HTR-8/SVneo (cell line): ENCODE measurements at places on chromosomes 6 and 20.

DNA sequence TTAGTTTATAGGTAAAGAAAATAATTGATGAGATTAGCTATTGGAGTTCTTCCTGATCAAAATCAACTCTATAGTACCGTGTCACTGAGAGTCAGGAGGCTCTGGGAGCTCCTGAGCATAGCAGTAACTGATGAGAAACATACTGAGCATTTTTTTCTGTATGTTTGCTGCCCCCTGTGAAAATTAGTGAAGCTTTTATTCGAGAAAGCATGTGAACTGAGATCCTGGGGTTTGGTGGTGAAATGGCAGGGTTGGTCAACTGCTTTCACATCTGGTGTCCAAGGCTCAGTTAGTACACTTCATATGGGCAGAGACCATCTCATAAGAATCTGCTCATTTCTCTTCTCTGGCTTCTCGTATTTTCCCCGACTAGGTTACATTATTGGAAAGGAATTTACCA lies 4.1 kb upstream of the ABT1 start:
- DNase-seq, result no peak

DNA sequence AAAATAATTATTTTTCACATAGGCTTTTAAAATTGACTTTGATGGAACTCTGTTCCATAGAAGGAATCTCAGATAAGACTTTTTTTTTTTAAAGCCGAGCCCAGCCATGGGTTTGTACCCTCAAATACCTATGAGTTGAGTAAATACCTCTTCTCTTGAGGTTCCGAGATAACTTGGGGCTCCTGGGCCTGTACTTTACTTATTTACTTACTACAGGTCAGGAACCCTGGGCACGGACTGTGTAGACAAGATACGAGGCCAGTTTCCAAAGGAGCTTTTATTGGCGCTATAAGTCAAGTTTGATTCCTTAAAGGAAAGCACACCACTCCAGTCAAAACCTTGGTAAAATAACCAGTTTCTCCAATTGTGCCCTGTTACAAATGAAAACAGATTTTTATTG lies 7.5 kb downstream of the AFG1L start:
- DNase-seq, result no peak

GRCh38 chr6:48904809-48905208 lies 558.2 kb downstream of the MMUT start:
- no peak for DNase-seq

DNA sequence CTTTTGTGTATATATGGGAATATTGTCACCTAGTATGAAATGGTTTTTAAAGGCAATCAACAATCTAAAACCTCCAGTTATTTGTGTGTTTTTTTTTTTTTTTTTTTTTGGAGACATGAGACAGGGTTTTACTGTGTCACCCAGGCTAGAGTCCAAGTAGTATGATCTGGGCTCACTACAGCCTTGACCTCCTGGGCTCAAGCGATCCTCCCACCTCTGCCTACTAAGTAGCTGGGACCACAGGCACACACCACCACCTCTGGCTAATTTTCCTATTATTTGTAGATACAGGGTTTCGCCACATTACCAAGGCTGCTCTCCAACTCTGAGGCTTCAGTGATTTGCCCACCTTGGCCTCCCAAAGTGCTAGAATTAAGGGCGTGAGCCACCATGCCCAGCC lies 349.9 kb downstream of the UTRN start:
- DNase-seq, result no peak

- DNase-seq, result no peak
These were observed 80.1 kb downstream of the GMDS start for GRCh38 chr6:2165286-2165685.

DNA sequence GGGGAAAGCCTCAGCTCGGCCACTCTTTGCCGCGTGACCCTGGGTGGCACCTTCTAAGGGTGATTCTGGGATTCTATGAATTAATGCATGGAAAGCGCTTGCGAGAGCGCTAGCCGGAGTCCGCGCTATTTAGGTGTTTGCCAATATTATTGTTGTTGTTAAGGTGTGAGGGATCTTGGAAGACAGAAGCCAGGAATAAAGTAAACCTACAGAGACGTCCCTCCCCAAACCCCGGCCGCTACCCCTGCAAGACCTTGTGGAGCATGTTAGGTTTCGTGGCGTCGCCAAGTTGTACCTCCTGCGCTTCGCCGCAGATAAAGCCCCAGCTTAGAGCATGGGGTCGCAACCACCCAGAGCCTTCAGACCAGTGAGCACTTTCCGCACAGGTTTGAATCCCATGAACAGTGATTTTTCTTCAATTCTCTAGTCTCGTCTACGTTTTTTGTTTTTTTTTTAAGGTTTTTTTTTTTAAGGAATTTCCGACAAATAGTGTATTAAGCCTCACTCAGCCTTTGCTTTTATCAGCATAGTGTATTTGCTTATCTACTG lies 16.9 kb upstream of the ZSCAN9 start:
- DNase-seq, result no peak

- no peak for DNase-seq
These were observed 26.0 kb upstream of the PPP1R16B start for GRCh38 chr20:38779247-38780097.

DNA sequence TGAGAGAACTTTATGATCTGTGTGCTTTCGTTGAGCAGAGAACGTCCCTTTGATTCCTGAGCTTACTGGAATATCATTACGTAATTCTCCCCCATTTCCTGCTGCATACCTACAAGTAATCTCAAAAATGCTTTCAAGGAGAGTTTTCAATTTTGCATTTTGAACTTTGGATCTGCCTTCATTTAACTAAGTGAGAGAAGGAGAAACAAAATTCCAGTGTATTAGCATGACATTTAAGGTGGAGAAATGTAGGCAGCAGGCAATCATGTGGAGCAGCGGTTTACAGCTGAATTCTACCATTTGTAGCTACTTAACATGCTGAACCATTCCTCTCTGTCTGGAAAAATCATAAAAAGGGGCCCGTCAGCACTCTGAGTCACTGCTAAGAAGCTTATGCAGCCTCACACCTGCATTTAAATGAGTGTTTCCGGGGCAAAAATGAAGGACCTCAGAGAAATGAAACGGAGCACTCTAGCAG lies 451.5 kb downstream of the PLCB1 start:
- no peak for DNase-seq

GRCh38 chr6:43875849-43876572 lies 106.0 kb downstream of the VEGFA start:
- DNase-seq, result no peak

DNA sequence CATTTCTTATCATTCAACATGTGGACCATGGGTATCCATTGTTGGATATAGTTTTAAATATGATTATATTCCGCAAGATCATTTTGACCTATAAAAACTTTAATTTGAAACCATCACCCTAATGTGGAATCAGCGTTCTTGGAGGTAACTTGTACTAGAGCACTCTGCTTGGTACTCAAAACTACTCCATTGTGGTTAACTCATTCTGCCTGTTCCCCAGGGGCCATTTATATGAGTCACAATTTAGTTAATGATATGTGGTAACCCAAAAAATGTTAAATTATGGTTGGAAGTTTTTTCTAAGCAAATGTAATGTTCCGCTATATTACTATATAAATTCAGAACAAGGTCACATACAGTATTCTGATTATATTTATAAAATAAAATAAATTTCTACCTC lies 109.3 kb downstream of the TRDN start:
- DNase-seq, result no peak

DNA sequence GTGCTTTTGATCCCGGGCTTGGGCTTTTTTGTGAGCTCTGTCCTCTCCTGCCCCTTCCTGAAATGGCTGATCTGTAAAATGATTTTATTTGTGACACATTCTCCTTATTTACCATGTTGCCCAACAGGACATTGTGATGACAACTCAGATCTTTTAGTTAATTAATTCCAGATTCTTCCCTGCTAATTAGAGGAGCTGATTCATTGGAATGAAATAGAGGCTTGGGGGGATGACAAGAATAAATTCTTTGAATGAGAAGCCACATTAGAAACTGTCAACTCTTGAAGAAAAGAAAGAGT lies 26.1 kb upstream of the GABRR1 start:
- DNase-seq, result no peak

- no peak for DNase-seq
These were observed 569.0 kb downstream of the KIF16B start for GRCh38 chr20:16004108-16004854.

- no peak for DNase-seq
These were observed 362.3 kb downstream of the MAFB start for GRCh38 chr20:40326784-40327183.

GRCh38 chr20:45860560-45861220 lies 3.3 kb downstream of the ZSWIM3 start:
- DNase-seq, result no peak

- DNase-seq, result no peak
These were observed 45.3 kb downstream of the FGD2 start for GRCh38 chr6:37050854-37051137.

GRCh38 chr20:56788671-56789610 lies 159.8 kb downstream of the TFAP2C start:
- peak; percentile 82 for DNase-seq

DNA sequence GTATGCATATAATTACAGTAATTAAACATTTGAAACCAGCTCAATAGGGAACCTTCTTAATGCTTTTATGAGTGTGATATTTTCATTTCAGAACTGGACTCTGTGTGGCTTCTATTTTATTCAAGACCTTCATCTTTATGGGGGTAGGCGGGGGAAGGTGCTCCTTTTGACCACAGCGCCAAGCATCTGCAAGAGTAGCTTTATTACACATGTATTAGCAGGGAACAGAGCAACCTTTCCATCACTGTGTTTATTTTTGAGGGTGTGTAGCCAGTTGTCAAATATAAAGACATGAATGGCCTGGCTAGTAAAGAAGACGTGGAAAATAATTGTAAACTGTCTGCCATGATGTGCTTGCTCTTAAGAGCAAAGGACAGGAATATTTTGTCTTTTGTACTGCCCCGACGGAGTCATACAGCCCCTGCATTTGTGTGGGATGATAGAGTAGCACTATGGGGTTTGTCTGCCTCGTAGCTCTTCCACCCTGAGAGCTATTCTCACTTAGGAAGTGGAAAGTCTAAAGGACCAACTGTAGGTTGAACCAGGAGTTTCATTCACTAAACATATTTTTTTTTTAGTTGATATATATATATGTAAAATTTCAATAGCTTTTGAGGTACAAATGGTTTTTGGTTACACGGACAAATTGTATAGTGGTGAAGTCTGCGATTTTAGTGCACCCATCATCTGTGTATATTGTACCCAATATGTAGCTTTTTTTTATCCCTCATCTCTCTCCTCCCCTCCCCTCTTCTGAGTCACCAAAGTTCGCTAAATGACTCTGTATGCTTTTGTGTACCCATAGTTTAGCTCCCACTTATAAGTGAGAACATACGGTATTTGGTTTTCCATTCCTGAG lies 91.2 kb downstream of the CARMIL1 start:
- DNase-seq, result no peak

GRCh38 chr6:35441642-35442041 lies 10.5 kb upstream of the FANCE start:
- no peak for DNase-seq

DNA sequence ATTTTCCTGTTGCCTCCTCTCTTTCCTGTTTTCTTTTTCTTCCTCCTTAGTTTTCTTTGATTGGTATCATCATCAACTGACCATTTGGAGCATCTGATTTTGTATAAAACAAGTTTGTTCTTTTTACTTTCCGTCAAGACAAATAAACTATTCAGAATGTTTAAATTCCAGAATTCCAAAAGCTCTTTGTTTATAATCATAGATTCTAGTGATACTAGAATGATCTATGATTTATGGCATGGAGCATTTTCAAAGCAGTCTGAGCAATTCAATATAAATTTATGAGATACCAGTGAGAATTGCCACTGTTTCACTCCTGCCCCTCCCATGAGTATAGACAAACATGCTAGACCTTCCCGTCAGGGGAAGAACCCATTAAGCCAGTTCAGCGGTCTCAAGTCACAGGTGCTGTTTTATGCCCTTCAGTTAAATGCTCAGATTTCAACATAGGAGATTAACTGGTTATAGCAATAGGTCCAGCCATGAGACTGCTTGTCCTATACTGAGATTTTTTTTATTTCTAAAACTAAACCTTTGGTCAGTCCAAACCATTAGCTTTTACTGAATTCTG lies 60.7 kb downstream of the GRIK2 start:
- peak; percentile 0 for DNase-seq

GRCh38 chr6:134721060-134721405 lies 228.9 kb downstream of the ALDH8A1 start:
- DNase-seq, result no peak

DNA sequence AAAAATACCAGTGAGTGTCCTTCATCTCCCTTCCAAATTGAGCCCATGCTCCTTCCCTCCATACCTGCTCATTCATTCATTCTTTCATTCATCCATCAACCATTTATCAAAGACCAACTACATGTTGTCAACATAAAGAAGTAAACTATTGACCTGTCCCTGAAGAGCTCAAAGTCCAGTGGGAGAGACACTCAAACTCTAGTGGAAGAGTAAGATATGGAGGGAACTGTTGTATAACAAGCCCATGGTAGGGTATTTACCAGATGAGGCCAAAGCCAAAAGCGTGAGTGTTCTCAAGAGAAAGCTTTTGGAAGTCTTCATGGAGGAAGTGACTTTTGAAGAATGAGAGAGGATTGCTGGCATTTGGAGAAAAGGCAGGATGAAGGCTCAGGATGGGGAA lies 163.4 kb upstream of the SPACA1 start:
- no peak for DNase-seq

DNA sequence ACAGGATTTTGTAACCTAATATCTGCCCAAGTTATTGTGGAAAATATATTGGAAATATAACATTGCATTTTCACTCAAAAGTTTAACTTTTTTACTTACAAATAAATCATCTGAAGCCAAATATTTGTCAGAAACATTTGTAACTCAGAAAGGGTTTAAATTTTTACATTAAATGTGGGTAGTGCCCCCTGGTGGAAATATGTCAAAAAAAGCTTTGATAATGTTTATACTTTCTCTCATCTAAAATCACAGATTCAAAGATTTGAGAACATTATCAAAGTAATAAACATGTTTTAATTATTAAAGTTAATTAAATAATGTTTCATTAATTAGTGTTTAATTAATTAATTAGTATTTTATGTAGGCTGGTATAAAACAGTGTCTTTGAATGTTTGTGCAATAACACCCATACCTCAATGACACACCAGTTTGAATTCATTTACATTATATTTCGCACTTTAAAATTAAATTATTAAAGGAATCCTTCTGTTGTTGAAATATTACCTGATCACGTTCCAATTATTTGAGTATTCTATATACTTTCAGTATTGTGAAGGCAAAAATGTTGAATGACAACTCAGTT lies 320.1 kb upstream of the FKBP1C start:
- DNase-seq, result no peak

DNA sequence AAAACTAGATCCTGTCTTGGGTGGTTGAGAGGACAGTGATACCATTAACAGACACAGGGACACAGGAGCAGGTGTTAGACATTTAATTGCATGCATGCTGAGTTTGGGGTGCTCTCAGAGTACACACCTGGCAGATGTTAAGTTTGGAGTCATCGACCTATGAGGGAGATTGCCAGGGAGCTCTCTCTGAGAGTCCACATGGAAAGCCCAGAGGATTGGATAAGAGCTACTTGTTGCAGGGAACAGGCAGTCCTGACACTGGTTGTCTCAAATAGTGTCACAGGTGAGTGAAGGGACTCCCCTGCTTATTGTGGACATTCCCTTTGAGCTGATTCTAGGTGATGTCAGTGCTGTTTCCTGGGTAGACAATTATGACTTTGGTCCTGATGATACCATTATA lies 3.1 kb downstream of the ATRN start:
- no peak for DNase-seq
